ENCODE measurements at places on chromosomes 16 and 17.

DNA sequence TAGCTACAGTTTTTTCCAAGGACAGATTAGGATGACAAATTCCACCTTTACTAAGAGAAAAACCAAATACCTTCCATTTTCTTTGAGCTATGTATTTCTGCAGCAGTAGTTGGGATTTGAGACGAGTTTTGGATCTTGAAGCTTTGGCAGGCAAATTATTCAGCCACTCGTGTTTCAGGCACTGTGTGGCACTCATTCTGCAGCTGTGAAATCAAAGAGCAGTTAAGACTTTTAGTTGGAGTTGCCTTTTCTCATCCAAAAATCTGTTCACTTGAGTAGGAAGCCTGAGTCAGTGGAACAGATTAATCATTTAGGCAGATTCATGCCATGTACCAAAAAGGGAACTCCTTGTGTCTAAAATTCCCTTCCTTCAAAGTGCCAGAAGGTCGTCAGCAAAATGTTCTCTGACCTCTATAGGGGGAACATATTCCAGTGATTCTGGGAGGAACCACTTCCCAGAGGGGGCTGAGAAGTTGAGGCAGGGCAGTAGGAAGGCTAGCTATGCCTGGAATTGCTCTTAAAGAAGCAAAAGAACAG is 20.1 kb downstream of the ORC6 start:
- no peak for DNase-seq

DNA sequence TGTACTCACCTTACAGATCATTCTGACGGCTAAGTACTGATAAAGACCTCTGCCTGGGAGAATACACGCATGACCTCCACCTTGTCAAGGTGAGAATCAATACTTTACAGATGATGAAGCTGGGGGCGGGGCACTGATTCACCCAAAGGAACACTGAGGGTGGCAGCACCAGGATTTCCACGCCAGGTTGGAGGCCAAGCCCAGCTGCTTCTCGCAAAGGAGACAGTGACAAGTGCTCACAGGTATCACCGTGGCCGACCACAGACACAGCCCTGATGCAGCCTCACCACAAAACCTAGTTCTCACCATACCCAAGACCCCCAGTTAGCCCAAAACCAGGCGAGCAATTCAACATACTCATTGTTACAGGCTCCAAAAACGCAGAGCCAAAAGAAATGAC is 434.2 kb downstream of the SOX9 start:
- DNase-seq = no peak

DNA sequence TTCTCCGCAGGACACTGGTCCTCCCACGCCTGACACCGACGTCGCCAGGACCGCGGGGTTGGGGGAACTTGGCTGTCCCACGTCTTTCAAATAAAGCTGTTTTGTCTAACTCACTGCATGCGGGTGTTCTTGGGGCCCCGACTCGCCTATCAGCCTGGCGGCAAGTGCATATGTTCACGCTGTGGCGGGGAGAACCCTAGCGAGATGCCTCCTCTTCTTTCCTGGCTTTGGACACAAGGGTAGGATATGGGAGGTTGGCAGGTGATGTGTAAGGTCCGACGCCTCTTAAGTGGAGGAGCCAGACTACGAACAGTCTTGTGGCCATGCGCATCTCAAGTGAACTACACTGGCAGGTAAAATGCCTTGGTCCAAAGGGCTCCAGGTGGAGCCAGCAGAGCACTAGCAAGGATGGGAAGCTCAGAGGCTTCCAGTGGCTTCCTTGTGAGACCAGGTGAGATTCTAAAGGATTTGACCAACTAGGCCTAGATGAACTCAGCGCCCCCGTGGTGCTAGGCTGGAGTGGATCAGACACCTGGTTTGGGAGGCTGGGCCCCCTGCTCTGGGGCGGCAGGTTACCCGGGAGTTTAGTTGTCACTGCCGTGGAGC is 873 bp upstream of the RPS2 start:
- DNase-seq = no peak

GRCh38 chr16:82419332-82419731 is 207.4 kb upstream of the CDH13 start:
- no peak for DNase-seq

DNA sequence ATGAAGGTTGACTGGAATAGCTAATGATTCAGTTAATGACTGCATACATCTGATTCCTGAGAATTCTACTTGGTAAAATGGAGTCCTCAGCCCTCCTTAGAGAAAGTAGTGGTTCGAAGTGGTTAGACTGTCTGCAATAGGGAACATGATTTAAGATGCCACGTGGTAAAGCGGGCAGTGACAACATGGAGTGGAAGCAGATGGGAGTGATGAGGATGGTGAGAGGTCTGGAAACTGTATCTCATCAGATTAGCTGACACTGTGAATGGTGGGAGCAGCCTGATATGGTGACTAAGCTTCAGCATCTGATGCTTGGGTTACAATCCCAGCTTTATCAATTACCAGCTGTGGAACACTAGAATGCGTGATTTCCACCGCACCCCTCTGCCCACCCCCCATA is 8.4 kb downstream of the CDH11 start:
- no peak for DNase-seq

GRCh38 chr17:31486351-31487062 is 95.0 kb downstream of the RAB11FIP4 start:
- no peak for DNase-seq

DNA sequence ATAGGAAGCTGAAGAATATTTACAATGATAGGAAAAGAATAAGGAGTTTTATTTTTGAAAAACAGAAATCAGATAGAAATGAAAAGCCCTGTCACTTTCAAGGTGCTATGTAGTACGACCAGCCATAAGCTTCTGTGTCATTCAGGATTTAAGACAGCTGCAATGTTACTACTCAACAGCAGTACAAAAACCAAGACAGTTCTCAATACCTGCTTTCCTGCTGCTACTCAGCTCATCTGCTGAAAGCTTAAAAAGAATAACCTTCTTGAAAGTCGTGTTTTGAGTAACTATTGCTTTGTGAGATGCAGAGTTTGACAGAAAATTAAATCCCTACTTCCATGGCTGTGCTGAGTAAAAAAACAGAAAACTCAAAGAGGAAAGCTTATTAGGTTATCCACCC is 8.7 kb downstream of the GRB2 start:
- DNase-seq = no peak

- no peak for DNase-seq
These were observed 10.5 kb downstream of the CBFB start for GRCh38 chr16:67039260-67040020.

DNA sequence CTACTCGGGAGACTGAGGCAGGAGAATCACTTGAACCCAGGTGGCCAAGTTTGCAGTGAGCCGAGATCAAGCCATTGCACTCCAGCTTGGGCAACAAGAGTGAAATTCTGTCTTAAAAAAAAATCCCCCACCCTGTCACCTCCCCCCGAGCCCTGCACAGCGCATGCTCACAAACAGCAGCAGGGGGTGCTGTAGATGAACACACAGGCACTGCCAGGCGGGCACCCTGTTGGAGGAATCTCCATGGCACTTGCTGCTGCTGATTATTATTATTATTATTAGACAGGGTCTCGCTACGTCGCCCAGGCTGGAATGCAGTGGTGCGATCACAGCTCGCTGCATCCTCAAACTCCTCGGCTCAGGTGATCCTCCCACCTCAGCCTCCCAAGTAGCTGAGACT is 24.6 kb downstream of the FZD2 start:
- no peak for DNase-seq

GRCh38 chr17:64060331-64060730 is 39.9 kb upstream of the ICAM2 start:
- no peak for DNase-seq

DNA sequence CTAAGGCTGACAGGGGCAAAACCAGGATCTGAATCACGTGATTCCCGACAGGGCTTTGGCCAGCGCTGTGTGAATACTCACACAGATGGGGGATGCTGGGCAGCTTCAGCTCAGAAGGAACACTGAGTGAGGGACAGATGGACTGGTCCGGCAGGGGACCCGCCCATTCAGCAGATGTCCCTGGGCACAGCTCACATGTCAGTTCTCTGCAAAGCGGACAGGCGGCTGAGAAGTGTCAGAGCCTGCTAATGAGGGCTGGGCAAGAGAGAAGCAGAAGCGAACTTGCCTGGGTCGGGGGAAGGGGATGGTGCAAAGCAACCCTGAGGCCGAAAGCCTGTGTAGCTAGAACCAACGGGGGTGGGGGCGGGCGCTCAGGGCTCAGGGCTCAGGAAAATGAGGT is 11.9 kb upstream of the GLIS2 start:
- no peak for DNase-seq

DNA sequence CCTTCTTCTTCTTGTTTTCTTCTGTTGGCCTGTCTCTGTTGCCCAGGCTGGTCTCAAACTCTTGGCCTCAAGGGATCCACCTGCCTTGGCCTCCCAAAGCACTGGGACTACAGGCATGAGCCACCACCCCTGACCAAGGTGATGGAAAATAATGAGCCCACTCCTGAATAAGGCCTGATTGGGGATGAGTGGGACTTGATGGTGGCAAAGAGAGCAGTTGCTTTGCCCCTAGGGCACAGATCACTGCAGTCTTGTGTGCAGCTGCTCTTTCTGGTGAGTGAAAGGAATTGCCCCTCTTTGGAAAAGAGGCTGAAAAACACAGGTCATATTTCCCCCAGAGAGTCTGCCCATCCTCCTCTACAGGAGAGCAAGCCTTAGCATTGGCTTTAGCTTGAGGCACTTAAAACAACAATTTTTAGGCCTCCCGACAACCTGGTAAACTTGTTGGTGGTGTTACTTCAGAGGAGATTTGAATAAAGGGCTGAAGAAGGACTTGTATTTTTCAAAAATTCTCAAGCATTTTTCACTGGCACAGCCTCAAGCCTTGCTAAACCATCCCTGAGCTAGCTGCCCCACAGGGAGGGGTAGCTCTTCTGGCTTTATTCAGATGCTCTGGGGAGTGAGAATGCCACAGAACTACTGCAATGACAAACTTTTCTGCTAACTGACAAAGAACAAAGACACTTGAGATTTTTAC is 6.1 kb upstream of the PDP2 start:
- DNase-seq = no peak

GRCh38 chr17:13490906-13491482 is 110.7 kb downstream of the HS3ST3A1 start:
- DNase-seq = no peak

- DNase-seq = no peak
These were observed 40.5 kb downstream of the ABCC12 start for GRCh38 chr16:48115299-48115698.

DNA sequence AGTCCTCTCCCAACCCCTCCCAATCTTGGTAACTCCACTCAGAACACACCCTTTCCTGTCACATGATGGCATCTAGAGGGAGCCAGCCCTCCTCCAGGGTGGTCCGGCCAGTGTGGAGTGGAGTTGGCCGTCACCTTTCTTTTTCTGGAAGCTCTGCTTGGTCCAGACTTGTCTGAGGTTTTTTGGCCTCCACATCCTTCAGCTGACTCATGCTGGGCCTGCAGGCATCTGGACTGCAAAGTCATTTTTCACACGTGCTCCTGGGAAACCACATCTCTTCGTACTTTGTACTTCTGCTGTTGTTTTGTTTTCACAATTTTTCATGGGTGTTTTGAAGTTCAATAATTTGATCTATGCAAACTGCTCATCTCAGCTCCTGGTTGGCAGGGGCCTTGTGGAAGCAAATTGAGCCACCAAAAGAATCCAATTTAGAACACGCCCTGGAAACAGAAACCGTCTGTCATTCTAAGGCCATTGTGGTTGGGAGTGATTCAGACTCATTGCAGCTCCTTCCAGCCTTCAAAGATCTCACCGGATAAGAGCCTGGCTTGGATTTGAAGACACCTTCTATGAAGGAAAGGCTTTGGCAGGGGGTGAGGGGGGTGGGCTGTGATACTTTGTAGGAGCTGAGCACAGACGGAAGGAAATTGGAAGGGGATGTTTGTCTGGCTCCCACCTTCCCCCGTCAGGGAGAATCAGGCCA is 42.4 kb upstream of the NF1 start:
- peak; percentile 96 for DNase-seq

DNA sequence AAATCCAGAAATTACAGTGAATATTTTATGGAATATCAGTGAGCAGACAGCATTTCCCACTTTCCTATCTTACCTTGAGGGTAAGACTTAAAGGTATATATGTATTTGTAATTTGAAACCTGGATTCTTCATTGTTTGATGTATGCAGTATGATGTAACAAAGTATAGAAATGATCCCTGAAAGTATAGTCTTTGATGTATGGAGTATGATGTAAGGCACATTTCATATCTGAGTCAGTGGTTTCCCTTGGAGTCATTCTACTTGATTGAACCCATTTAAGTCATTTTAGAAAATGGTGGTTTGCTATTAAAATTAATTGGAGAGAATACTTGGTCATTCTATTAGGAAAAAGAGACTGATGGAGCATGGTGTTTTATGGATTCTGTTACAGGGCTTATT is 10.1 kb downstream of the AMZ2 start:
- DNase-seq = no peak

DNA sequence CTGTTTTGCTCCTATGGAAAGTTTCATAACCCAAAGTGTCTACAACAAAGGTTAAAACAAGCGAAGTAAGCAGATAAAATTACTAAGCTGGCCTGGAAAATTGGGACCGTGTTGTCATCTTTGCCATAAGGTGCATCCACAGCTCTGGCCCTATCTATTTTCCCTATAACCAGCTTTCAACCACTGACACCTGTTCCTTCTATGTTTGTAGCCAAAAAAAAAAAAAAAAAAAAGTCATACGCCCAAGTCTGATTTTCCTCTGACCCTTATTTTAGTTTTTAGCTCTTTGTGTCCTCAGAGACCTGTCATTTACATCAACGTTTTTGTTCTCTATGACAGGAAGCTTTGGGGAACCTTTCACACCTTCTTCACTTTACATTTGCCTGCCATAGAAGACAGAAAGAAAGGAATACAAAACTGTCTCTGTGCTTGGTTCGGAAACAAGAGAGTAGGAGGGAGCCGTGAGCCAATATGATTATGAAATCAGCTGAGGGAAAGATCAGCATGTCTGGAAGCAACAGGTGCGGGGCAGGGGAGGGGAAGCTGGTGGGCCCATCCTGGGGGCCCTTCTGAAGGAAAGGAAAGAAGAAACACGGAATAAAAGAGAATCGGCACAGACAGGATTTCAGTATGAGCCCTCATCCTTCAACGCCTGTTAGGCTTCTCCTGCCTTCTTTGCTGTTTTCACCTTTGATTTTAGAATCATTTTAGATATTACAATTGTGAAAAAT is 8.5 kb downstream of the HS3ST3A1 start:
- DNase-seq = no peak
